ENCODE measurements at places on chromosomes 3 and 15. TPM values are rescaled to one million over a fixed set of nuclear protein-coding genes. Genes with fewer than 3 reads are reported as not detected.

DNA sequence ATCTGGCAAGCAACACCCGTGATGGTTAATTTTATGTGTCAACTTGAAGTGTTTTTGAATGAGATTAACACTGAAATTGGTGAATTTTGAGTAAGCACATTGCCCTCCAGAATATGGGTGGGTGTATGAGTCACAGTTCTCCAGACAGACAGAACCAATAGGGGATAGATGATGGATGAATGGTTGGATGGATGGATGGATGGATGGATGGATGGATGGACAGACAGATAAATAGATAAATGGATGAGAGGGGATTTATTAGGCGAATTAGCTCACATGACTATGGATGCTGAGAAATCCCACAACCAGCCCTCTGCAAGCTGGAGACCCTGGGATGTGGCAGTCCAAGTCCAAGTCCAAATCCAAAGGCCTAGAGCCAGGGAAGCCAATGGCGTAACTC lies 5.4 kb upstream of the VWA5B2 start:
- no peak for DNase-seq

DNA sequence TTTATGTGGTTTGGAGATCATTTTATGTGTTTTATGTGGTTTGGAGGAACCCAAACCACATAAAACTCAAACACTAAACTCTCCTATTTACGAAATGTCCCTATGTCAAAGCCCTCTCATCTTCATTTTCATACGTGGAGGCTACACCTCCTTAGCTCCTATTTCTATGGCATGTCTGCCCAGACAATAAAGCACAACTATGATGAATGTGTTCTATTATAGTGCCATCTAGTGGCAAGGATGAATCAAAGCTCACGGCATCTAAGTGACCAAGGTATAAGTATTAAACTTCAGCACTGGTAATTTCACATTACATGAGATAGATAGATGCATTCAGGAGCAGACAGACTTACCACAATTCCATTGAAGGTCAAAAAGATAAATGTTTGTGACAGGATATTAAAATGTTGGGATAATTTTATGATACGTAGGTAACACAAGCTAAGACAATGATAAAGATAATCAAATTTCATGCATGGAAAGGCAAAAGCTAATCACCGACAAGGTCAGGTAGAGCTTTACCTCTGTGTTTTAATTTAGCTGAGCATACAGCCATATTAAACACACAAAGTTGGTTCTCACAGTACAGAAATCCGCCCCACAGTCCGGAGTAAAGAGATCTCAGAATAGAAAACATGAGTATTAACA lies 130.6 kb upstream of the FHIT start:
- DNase-seq = peak; percentile 16

DNA sequence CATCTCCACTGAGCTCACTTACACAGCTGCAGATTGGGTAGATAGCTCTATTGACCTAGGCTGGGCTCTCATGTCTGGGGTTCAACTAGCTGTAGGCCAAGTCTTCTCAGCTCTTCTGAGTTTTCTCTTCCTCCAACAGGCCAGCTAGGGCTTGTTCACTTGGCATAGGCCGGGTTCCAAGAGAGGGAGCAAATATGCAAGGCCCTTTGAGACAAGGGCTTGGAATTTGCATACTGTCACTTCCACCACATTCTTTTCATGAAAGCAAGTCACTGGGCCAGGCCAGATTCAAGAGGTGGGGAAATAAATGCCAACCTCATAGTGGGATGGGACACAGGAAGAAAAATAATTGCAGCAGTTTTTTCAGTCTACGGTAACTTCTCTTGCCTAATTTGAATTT lies 25.2 kb downstream of the PIGB start:
- peak; percentile 5 for DNase-seq

Gene OR5AC2
- not detected for polyA plus RNA-seq

Data from left lung (tissue), 14 donors.